DMS 273 treated with DMSO at 0.1 percent for 48 hours (cell line): ENCODE measurements at places on chromosomes 5 and 9.

GRCh38 chr5:128722551-128722950 lies 184.5 kb upstream of the FBN2 start:
- DNase-seq, result no peak

GRCh38 chr5:168941901-168942300 lies 359.0 kb downstream of the SLIT3 start:
- no peak for DNase-seq

GRCh38 chr5:134209477-134210245 lies 16.2 kb downstream of the PPP2CA start:
- DNase-seq, result no peak

DNA sequence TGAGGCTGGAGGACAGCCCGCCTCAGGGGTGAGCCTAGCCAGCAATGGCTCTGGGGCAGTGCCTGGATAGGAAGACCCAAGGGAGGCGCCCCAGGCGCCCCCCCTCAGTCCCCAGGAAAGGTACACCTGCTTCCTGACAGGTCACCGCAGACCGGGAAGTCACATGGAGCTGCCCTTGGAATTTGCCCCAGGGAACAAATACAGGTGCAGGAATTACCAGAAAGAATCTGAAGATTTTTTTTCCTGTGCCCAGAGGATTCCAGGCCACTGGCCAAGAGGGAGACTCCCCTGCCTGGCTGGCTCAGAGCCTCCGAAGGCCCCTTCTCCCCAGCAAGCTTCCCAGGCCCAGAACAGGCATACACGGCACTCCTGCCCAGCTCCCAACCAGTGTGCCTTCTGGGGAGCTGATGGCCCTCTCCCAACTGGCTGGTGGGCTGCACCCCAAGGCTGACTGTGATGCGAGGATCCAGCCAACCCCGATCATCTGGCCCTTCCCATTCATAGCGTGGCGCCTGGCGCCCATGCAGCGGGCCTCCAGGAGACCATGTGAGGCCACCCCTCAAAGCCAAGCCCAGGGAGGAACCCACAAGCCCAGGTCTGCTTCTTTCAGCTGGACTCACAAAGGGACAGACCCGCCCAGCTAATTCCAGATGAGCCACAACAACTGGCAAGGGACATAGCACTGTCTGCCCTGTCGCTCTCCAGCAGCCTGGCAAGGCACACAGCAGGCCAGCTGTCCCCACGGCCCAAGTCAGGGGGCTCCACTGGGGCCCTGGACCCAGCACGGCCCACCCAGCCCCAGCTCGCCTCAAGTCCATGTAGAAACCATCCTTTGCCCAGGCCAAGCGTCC lies 2.3 kb downstream of the TPRN start:
- DNase-seq, result no peak

GRCh38 chr9:116736399-116737151 lies 49.5 kb downstream of the TRIM32 start:
- no peak for DNase-seq

- DNase-seq, result no peak
Measured at GRCh38 chr5:78509145-78509865, 139.3 kb downstream of the LHFPL2 start.

- DNase-seq, result no peak
Measured at GRCh38 chr9:130824079-130824478, 11.0 kb upstream of the ABL1 start.

DNA sequence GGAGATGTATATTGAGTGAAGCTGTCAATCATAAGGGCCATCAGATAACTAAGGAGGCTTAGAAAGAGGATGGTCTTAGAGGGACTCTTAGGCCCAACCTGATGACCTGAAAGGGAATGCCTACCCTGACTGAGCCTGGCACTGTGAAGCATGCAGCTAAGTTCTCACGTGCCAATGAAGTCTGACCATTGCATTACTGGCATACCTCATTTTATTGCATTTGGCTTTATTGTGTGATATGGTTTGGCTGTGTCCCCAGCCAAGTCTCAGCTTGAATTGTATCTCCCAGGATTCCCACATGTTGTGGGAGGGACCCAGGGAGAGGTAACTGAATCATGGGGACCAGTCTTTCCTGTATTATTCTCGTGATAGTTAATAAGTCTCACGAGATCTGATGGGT lies 421.6 kb upstream of the SGCD start:
- DNase-seq, result no peak
